Suprapubic skin (tissue), 4 donors: ENCODE measurements at places on chromosomes 1 and 21.

DNA sequence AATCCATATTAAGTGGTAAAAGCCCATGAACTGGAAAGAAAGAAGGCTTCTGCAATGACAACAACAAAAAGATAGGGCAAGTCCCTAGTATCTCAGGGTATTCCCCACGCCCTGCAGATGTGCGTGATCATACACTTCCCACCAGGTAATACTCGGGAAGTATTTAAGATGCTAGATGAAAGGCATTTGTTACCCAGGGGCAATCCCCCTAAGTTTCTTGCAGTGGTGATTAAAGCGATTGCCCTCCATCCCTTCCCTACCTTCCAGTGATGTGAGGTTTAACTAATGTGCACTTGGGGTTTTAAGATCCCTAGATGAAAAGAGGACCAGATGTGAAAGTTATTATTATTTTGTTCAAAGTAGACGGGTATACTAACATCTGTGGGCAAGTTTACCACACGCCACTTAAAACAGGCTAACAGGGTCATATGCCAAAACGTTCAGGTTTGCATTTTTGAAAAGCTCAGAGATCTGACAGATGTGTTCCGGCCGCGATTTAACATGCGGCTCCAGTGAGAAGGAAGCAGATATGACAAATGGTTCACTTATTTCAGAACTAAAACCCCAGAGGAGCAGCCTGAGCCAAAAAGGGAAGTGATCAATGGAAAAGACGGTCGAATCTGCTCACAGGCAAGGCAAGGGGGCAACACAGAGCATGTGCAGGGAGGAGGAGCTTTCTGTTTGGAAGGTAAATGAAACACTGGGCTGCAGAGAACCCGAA lies 17.4 kb downstream of the TIAM1 start:
- no peak for DNase-seq

- DNase-seq, result no peak
Observed at GRCh38 chr21:40844935-40845334, 2.0 kb downstream of the DSCAM start.

DNA sequence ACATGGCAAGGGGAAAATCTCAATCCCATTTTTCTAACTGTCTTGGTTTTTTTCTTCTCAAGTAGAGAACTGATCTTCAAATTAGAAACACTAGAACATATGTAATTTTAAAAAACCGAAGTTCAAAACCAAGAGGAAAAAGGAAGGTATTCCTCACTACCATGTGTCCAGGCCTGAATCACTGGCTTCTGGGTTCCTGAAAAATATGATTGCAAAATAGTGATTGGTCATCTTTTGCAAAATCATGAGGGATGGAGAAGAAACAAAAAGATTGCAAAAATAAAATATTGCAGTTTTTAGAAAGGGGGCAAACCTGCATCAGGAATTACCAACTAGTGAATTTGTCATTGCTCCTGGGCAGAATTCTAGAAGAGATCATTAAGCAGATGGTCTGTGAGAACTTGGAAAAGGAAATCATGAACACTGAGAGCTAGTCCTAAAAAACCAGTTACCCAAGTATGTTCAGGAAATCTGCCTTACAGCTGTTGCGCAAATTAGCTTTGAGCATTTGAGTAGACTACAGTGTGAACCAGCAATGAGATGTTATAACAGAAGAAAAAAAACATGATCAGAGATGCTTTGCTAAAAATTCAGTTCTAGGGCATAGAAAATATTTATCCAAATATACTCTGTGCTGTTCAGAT lies 49.4 kb downstream of the SPATA46 start:
- DNase-seq, result no peak

DNA sequence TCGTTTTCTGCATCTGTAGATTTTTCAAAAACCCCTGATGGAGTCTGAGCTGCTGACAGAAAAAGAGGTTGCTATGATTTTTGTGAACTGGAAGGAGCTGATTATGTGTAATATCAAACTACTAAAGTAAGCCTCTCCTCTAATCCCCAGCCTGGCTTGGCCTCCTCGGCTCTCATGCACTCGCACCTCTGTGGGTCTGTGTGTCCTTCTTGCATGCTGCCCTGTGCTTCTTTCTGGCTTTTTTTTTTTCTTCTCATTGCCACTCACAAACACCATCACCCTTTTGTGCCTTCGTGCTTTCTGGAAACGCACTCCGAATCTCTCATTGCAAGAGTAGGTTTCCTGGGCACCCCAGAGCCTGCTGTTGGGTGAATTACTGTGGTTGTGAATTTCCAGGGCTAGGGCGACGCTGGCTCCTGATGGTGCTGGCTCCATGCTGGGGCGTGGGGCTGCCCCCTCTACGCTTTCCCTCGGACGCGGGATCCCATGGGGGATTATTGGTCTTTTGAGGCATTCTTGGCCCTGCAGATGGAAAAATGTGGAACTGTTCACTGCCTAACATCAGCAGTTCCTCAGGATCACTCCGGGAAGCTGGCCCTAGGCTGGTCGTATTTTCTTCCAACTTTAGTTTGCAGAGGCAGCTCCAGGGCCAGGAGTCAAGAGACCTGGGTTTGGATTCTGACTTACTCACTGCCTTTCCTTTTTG lies 56.8 kb downstream of the ATP5PO start:
- no peak for DNase-seq

- DNase-seq, result no peak
Observed at GRCh38 chr1:66770240-66770639, 18.0 kb downstream of the DYNLT5 start.

GRCh38 chr21:44456915-44457736 lies 1.8 kb downstream of the LRRC3 start:
- DNase-seq, result peak; percentile 59

DNA sequence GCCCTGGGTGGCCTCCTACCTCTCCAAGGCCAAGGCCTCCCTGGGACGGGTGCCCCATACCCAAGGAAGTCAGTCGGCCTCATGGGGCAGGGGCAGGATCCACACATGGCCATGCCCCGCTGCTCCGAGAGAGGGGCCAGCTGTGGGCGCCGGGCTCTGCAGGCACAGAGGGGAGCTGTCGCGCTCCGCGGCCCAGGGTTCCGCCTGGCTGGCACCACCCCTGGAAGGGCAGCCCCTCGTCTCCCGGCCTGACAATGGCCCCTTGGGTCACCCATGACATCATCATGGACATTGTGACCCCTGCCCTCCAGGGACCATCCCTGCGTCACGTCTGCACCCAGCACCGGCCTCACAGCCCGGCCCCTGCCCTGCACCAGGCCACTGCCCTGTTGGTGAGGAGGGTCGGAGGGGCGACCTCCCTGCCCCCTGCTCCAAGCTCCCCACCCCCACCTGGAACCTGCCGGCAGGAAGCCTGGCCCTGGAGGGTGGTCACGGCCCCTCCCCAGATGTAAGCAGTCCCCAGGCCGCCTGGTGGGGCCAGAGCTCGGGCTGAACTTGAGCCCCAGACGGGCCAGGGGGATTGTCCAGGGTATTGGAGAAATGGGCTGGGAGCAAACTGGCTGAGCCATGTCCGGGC lies 5.8 kb downstream of the TTLL10 start:
- no peak for DNase-seq

DNA sequence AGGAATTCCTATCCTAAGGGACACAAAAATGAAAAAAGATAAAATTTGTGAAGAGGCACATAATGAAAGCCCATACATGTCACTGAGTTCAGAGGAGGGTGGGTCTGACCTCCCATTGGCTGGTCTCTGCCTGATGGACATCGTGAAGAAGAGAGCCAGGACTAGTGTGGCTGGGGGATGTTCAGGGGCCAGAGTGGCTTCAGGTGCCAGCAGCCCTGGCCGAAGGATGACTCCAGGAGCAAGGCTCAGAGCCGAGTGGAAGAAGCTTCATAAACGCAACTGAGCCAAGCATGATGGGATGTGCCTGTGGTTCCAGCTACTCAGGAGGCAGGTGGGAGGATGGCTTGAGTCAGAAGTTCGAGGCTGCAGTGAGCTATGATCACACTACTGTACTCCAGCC lies 56.9 kb upstream of the ATP5PO start:
- DNase-seq, result no peak

DNA sequence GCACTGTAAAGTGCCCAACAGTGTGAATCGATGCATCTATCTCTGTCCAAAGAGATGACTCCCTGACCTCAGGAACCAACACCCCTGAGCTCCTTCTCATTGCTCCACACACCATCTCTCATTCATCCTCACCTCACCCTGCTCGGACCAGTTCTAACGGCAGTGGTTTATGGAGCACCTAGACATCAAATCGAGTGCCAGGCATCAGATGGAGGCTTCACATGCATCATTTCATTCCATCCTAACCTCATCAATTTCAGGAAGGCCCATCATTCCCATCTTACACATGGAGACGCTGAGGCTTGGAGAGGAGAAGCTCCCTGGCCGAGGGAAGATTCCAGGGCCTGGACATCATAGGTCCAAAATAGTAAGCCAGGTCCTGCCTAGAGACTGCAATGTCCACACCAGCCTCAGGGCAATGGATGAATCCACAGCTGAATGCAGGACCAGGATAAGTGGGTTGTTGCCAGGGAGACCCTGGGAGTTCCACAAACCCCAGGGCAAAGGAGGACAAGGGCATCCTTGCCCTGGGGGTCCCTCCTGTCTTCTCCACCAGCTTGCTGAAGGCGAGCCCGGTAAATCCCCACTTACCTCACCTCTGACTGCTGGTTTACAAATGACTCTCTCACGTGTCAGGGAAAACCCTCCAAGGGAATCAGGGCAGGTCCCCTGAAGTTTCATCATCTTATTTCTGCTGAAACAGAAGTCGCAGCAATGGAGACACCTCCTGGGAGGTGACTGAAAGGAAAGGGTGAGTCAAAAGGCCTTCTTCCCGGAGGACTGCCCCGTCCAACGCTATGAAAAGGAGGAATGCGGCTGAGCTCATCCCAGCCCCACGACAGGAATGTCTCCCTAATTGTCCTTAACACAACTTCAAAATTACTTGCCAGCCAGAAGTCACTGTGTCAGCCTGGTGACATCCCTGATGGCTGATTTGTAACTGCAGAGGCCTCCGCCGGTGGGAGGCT lies 9.0 kb upstream of the IFFO2 start:
- no peak for DNase-seq

DNA sequence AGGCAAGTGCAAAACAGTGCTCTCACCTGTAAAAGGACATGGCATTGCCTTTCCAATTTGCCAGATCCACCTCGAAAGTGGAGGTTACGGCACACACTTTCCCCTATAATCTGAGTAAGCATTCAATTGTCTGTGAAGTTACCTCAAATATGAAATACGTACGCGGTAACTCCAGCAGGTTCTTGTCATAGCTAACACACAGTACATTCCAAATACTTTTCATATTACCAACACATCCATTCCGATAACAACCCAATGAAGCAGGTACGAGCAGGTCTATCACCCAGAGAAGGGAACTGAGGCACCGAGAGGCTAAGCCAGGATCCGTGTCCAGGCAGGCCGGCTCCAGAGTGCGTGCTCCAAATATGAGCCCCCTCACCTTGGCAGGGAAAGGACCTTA lies 46.8 kb upstream of the LPAR3 start:
- no peak for DNase-seq

DNA sequence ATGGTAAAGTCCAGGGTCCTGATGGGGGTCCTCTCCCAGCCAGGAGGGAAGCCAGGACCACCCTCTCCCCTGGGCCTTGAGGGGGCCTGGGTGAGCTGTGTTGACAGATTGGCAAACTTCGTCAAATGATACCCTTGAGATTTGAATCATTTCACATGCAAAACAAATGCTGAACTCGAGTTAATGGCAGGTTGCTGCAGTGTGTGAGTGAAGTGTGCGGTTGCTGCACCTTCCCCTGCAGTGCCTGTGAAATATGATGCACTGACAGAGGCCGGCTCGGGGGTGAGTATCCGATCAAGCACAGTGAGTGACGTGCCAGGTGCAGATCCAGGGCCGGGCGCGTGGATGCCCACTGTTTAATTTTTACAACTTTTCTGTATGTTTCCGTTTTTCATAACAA lies 5.7 kb upstream of the KRTAP12-1 start:
- no peak for DNase-seq

DNA sequence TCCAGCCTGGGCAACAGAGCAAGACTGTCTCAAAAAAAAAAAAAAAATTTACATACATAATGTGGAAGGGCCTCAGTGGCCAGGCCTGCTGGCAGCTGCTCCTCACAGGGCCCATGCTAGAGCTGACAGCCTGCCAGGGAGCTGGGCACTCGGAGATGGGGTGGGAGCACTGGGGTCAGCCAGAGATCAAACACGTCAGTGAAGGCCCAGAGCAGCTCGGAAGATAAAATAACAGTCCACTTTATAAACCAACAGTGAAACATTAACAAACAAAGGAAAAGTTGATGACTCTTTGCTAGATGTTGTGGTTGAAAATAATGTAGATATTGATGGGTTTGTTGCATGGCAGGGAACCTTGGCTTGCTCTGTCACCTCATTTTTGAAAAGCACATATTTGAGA lies 42.7 kb downstream of the ATP5PF start:
- no peak for DNase-seq

DNA sequence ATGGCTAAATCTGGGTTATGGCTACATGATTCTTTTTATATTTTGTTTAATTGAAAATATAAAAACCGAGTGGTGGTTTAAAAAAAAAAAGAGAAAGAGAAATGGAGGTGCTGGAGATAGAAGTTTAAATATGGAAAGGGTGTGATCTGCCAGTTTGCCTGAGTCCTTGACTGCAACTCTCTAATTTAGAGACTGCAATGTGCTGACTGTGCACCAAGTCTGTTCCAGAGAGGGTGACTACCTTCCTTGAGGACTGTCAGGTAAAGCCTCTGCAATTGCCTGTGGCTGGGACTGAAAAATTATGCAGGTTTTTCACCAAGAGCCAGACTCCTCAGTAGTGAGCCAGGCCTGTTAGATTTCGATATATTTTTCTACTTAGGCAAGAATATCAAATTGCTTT lies 1326.3 kb downstream of the BRINP3 start:
- no peak for DNase-seq

GRCh38 chr1:168485048-168485447 lies 58.7 kb downstream of the XCL2 start:
- DNase-seq, result no peak

DNA sequence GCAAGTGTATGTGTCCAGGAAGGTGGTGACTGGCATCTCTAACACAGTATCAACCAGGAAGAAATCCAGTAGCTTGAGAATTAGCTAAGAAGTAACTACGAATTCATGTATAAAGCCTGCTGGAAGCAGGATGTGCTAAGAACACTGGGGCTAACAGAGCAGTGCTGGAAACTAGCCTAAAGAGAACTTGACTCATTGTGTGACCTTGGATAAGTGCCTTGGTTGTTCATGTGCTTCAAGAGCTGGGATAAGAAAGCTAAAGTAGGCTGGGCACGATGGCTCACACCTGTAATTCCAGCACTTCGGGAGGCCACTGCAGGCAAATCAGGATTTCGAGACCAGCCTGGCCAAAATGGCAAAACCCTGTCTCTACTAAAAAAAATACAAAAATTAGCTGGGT lies 186.9 kb downstream of the RRAGC start:
- DNase-seq, result no peak

GRCh38 chr1:155504207-155504606 lies 58.4 kb downstream of the ASH1L start:
- no peak for DNase-seq
